ENCODE measurements at places on chromosomes 12 and 14.

- DNase-seq, result no peak
Observed at GRCh38 chr12:14186193-14186502, 179.3 kb upstream of the ATF7IP start.

- peak; percentile 67 for DNase-seq
Observed at GRCh38 chr12:57110104-57111030, 795 bp downstream of the STAT6 start.

DNA sequence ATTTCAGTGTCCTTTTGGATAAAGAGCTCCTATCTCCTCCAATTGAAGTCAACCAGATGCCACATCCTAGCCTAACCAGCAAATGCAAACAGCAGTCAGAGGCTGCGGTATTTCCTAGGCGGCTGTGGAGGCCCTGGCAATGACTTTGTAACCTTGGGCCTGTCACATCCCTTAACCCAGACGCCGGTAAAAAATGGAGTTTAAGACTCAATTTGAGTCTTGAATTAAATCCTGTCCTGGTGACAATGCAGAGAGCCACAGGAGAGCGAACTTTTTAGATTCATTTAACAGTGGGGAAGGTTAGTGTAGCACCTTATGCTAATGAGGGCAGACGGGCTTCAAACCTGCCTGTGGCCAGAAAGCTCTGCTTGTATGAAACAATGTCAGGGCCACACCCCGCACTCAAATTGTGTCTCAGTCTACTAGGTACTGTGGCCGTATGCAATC lies 1.3 kb downstream of the C12orf75 start:
- no peak for DNase-seq

- DNase-seq, result no peak
Observed at GRCh38 chr12:64243809-64244208, 21.7 kb upstream of the KICS2 start.

DNA sequence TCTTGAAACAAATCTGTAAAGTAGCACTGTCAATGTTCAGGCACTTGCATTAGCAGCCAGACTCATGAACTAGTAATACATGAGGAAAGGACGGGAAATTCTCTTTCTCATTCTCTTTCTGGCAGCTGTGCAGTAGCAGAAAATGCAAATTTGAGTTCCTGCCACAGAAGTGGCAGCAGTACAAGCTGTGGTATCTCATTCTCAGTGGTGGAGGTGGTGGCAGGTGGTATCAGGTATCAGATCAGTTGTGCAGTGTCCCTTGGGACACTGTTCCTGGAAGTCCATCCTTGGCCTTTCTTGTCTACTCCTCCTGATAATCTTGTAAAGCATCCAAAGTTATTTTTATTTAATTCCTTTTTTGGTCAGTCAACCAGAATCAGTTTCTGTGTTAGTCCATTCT lies 103.0 kb downstream of the C12orf42 start:
- no peak for DNase-seq

DNA sequence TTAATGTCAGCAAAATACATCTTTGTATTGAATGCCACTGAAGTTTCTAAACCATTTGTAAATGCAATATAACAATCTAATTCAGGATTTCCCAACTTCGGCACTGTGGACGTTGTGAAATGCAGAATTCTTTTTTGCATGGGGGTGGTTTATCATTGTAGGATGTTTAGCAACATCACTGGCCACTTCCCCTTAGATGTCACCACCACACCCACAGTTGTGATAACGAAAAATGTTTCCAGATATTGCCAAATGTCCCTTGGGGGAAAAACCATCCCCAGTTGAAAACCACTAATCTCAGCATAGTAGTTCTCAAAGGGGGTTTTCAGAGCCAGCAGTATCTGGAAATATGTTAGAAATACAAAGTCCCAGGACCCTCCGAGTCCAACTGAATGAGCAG lies 203.3 kb downstream of the NAV3 start:
- no peak for DNase-seq

DNA sequence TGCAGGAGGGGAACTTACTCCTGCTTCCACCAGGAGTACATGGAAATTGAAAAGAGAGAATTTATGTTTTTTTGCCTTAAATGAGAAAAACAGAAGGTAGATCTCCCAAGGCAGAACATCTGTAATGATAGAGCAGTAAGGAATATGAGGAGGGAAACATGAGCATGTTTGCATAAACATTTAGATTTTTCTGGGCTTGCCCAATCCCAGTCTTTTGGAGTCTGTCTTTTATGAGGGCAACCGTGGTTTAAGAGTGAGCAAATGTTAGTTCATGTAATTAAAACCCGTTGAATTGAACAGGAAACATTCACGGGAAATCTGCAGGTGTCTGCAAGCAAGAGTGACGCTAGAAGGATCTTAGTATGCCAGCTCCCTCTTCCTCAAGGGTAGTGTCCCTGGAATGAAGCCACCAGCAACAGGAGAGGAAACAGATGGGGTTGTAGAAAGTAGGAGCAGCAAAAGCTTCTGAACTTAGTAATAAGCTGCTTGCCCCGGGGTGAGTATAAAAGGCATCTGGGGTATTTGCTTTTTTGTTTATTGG lies 79.3 kb downstream of the ARF6 start:
- no peak for DNase-seq

GRCh38 chr14:78709795-78710557 lies 539.8 kb downstream of the NRXN3 start:
- no peak for DNase-seq

GRCh38 chr14:83607682-83608081 lies 1922.3 kb upstream of the FLRT2 start:
- DNase-seq, result no peak

GRCh38 chr14:79781882-79782281 lies 429.4 kb downstream of the DIO2 start:
- no peak for DNase-seq

DNA sequence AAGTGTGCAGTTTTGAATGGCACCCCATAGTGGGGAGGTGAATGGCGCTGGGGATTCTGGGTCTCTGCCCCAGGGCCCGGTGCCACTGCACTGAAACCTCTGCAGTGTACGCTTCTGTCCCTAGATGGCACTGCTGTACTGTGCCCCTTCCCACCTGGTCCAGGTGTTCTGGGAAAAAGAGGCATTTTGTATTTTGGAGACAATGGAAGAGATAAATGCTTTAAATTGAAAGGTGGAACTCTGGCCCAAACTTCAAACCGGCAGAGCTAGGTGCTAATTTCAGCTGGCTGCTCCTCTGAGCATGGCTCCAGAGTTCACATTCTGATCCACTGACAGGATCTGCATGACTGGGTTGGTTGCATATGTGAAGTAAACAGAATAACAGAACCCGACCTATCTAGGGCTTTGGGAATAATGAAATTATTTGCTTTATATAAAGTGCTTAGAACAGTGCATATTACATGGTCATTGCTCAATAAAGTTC lies 52.2 kb downstream of the KRT80 start:
- no peak for DNase-seq

DNA sequence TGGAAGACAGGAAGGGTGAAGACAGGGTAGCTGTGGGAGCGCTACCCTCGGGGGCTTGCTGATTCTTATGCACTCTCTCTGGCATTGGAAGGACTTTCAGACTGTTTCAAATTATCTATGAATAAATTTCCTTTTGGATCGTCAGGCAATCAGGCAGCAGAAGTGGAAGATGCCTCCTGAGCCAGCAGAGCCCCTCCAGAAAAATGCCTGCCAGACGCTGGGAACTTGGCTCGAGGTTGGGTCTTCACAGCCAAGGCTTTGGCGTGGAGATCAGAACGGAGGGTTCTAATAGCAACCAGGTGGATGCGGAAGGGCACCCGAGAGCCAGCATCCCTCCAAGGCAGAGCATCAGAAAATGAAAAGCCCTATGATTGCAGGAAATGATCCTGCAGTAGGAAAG lies 119.2 kb upstream of the RFLNA start:
- DNase-seq, result no peak

GRCh38 chr12:48924617-48925303 lies 532 bp downstream of the FKBP11 start:
- peak; percentile 61 for DNase-seq

- DNase-seq, result no peak
Observed at GRCh38 chr14:30790827-30791226, 83.5 kb upstream of the COCH start.

DNA sequence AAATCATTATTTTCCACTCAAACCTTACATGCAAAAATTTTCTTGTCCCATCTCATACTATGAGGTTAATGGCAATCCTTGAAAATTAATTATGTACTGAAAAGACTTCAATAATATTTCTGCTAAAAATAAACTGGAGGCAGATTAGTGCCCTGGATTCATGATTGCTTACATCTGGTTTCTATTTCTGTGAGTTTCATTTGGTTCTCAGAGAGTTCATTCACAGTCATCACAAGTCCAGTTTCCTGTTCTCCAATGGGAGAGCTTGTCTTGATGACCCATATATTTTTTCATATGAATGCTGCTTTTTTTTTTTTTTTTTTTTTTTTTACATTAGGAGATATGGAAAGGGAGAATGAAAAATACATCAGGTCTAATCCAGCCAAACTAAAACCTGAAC lies 6.6 kb upstream of the PTHLH start:
- DNase-seq, result no peak

DNA sequence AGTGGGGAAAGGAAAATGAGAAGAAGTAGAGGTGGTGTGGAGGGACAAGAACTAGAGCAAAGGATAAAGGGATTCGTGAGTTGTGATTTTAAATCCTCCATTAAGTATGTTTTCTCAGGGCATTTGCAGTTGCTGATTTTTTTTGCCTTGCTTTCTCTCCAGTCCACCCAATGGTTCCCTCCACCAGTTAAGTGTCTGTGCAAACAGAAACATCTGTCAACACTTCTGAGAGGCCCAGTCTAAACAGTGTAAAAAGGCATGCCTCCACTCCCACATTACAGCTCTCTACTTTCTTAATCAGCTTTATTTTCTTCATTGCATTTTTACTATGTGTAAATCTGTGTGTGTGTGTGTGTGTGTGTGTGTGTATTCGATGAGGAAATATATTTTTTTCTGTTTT lies 141.2 kb downstream of the PPFIA2 start:
- DNase-seq, result no peak

- no peak for DNase-seq
Observed at GRCh38 chr14:103443111-103443510, 57.9 kb downstream of the MARK3 start.

GRCh38 chr12:130286741-130287440 lies 50.8 kb upstream of the PIWIL1 start:
- no peak for DNase-seq

DNA sequence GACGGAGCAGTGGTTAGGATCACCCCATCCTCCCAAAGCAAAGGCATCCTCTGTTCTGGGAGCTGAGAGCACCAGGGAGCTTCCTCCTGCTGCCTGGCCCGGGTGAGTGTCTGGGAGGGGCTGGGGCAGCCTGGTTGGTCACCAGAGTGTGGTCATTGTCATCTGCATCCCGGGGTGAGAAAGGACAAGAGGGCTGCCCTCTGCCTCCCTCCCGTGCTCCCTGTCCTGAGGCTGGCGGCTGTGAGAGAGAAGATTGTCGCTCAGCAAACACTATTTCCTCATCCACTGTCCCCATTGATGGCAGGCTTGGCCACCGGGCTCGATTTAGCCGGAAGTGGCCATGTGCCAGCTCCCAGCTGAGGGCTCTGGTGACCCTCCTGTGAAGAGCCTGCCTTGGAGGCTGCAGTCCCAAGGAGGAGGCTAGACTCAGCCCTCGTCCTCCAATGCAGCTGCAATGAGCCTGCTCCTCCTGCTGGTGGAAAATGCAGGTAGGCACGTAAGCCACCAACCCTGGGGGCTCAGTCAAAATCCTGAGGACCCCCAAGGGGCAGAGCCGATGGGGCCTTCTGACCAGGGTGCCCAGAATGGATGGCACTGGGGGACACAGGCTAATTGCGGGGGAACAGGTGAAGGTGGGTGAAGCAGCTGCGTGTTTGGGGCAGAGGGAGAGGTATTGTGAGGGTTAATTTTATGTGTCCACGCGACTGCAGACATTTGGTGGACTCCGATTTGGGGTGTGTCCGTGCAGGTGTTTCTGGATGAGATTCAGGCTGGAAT lies 155.7 kb downstream of the KIF26A start:
- DNase-seq, result no peak

GRCh38 chr14:70008284-70009262 lies 129.4 kb downstream of the SMOC1 start:
- DNase-seq, result no peak

DNA sequence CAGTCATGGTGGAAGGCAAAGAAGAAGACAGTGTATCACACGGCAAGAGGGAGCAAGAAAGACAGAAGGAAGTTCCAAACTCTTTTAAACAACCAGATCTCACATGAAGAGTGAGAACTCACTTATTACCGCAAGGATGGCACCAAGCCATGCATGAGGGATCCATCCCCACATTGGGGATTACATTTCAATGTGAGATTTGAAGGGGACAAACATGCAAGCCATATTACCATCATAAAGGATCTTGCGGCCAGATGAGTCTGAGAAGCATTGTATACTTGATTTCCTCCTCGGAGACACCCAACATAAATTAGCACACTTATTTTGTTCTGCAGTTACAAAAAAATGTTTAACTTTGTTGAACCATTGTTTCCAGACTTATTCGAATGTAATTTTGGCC lies 66.5 kb downstream of the TBK1 start:
- no peak for DNase-seq

- DNase-seq, result no peak
Observed at GRCh38 chr12:26231470-26231869, 36.1 kb downstream of the SSPN start.

GRCh38 chr14:92759679-92760523 lies 11.5 kb upstream of the LGMN start:
- no peak for DNase-seq

- DNase-seq, result no peak
Observed at GRCh38 chr14:57244106-57244505, 24.6 kb downstream of the EXOC5 start.

GRCh38 chr14:21617614-21618013 lies 17.1 kb downstream of the OR10G2 start:
- no peak for DNase-seq

DNA sequence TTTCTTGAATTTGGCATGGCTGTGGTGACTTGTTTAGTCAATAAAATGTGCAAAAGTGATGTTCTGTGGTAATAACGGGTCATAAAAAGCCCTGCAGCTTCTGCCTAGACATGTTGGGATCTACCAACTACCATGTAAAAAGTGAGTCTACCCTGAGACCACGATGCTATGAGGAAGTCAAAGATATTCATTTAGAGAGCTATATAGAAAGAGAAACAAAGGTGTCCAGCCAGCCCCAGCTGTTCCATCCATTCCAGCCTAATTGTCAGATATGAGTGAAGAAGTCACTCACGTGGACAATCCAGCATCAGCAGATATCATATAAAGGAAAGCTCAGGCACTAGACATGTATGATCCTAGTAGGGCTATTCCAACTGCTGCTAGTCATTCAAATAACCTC lies 117.2 kb upstream of the SSTR1 start:
- DNase-seq, result no peak

DNA sequence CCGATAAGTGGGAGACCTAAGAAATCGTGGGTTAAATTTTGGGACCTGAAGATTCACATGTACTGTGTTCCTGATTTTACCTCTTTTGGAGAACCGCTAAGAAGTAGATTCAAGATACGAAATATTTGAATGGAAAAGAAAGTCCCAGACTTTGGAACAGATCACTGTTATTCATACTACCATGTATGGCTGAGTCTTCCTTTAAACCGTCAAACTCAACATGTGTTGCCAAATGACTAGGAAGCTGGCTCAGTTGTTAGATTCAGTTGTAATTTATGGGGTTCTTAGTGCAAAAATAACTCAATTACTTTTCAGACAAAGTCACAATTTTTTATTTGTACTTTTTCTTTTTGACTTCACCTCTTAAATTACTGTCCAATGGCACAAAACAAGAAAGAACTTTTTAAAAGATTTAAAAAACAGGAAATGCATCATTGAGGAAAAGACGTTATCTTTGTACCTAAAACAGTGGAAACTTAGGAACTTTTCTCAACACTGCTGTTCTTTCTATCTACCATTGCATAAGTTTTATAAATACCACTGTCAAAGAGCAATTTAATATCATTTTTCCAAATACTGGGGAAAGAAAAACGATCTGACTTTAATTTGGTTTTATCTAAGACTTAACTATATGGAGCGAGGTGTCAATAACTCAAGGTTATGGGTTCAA lies 15.7 kb downstream of the RERG start:
- no peak for DNase-seq

Measured in activated CD8-positive, alpha-beta memory T cell treated with anti-CD3 and anti-CD28 coated beads for 4 hours (primary cell).